ENCODE measurements at places on chromosomes 2 and 18. TPM values are rescaled to one million over a fixed set of nuclear protein-coding genes. Genes with fewer than 3 reads are reported as not detected.

DNA sequence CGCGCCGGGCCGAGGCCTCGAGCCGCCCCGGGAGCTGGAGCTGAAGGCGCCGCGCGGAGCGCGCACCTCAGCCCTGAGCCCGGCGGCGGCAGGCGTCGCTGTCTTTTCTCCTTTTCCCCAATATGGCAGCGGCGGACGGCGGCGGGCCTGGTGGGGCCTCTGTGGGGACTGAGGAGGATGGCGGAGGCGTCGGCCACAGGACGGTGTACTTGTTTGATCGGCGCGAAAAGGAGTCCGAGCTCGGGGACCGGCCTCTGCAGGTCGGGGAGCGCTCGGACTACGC lies 369 bp downstream of the SMCHD1 start:
- no peak for DNase-seq

DNA sequence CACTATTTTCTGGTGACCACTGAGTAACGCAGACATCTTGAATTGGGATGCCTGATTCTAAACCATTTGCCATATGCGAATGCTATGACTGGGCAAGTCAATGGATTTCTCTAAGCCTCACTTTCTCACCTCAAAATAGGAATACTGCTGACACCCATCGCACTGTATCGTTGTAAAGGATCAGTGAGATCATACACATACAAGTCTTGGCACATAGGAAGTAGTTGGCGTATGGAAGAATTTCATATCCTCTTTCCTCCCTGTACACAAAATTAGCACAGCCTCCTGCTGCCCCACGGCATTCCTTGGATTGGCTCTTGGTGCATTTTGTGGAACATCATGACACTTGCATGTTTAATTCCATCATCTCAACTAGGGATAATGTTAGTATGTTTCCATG lies 366.9 kb downstream of the CMPK2 start:
- DNase-seq = no peak

GRCh38 chr2:217804338-217804737 lies 198.5 kb downstream of the TNS1 start:
- DNase-seq = peak; percentile 11

GRCh38 chr2:68757081-68757480 lies 22.5 kb downstream of the ARHGAP25 start:
- DNase-seq = no peak

DNA sequence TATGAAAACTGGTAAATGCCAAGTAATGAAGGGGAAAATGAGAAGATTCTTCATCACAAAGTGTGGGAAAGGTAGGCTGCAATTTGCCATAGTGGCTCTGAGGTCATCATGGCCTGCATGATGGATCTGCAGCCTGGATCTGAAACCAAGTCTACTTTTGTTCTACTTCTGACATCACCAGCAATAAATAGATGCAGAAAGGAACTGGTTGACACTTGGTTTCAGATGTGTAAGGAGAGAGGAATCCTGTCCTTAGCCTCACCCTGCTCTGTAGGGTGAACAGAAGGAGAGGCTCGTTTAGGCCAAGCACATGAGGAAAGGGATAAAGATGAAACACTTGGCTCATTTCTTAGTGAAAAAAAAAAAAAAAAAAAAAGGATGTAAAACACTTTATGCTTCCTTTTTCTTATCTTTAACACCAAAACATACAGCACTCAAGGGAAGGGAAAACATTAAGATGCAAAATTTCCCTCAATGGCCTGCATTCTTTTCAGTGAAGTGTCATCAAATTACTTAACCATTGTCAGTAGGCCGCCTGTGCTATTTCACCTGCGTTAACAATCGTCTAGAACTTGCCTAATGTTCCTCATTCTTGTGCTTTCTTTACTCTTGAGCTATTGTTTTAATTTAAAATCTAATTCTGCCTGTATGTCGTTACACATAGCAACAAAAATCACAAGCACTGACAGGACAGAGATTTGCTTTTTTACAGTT lies 3.9 kb downstream of the NEB start:
- no peak for DNase-seq

- DNase-seq = no peak
Measured at GRCh38 chr2:6564326-6564725, 301.4 kb downstream of the CMPK2 start.

Gene RGPD3
- polyA plus RNA-seq = 0.14 TPM

Gene PDE11A
- not detected for polyA plus RNA-seq

Gene KLHL41
- 0.77 TPM for polyA plus RNA-seq

Gene C2orf68
- 51.9 TPM for polyA plus RNA-seq

Gene HOXD8
- 0.85 TPM for polyA plus RNA-seq
